ENCODE measurements at places on chromosomes 6 and 20.

DNA sequence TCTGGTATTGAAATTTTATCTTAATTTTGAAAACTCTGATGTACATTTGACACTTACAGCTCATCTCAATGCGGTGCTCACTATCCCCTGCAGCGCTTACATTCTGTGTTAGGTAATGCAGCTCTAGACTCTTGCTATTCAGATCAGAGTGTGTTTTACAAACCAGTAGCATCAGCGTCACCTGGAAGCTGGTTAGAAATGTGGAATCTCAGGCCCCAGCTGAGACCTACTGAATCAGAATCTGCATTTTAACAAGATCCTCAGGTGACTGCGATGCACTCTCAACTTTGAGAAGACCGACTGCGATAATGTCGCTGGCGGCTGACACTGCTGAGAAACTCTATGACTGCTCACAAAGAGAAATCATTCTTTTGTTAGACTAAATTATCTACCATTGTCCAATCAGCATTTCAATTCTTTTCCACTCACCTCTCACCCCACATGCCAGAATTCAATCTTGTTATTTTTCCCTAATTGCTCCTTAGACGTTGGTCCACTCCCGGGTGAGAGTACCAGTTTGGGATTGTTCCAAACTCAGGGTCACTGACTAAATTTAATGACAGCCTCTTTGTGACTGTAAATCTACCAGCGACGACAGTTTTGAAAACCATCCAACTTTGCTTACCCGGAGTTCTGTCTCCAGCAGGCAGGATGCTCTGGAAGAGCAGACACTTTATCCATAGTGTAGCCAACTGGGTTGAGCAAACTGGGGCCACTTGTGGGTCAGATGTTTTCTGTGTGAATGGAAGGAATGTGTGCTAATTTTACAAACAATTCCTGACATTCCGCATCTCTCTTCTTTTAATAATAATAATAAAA lies 140.1 kb upstream of the BTBD3 start:
- peak; percentile 75 for DNase-seq

DNA sequence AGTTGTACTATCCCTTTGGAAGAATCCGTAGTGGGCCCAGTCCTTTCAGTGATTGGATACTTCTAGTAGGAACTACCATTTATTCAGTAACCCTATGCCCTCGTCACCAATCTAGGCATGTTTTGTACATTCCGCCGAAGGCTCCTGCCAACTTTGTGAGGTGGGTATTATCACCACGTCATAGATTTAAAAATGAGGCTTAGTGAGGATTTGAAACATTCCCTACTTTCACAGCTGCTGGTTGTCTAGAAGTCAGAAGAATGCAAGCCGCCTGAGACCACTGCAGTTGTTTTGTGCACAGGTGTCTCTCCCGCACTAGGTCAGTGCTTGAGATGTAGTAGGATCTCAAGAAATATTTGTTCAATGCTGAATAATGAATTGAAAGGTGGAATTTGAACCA lies 32.6 kb downstream of the ENPP1 start:
- DNase-seq: no peak

DNA sequence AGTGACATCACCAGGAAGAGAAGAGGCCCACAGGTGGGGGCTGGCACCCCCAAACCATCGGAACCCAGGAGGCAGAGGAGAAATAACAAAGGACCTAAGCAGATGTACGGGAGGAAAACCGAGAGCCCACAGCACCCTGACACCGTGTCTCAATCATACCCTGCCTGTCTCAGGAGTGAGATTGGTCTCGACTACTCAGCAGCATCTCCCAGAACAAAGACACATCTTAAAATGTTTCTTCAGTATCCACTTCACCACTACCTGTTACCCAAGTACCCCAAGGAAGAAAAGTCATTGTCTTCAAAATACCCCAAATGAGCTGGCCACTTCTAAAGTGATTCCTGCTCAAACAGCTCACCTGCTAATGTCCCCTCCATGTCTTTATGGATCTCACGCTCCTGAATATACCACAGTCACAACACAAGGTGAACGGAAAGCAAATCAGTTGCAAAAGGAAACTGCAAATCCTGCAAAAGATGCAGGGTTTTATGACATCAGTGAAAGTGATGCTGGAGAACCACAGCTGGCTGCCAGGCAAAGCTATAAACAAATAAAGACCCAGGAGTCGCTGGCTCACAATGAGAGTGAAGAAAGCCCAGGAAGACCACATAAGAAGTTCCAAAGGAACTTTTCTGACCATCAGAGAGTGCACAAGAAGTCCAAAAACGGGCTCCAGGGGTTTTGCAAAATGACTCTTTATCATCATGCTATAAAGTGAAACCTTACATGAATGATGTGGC lies 44.1 kb downstream of the PREX1 start:
- DNase-seq: no peak

DNA sequence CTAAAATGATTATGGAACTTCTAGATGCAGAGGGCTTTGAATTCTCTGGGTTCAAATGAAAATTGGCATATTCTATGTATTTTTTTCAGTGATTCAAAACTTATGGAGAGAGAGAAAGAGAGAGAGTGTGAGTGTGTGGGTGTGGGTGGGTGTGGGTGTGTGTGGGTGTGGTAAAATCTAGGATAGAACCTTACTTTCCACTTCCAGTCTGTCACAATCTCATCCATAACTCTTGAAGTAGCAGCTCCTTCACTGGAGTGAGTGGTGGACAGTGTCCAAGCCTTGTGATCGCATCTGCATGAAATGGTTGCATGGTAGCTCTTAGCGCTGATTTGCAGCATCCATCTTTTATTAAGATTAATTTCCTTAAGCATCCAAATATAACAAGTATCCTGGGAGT lies 37.7 kb downstream of the ADGB start:
- no peak for DNase-seq

DNA sequence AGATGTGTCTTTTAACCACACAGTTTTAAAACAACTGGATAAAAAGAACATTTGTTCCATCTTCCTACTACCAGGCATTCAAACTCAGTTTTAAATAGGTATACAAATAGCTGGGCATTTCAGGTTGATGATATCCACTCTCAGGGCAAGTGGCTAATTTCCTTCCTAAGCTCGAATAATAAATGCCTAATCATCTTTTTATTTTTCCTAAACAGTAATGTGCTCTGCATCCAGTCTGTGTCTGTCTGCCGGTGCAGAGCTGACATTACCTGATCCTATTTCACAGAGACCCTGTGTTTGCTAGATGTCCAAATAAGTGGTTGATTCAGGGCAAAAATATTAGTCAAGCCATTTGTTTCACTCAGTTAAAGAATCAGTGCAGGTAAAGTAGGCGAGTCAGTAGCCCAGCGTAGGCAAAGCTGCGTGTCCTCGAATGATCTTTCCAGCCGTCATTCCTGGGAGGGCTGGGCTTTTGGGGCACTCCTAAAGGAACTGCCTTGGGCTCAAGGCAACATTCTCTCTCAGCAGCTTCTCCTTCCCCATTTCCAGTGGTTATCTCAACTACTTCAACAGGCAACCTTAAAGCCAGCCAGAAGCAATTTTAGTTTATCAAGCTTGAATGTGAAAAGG lies 74.2 kb upstream of the BMP2 start:
- DNase-seq: no peak

- no peak for DNase-seq
Observed at GRCh38 chr6:112710710-112711109, 363.6 kb downstream of the RFPL4B start.

- DNase-seq: no peak
Observed at GRCh38 chr20:43372051-43372450, 85.6 kb upstream of the SRSF6 start.

- DNase-seq: no peak
Observed at GRCh38 chr20:17610566-17611289, 40.9 kb downstream of the DSTN start.

GRCh38 chr6:55528624-55529023 lies 50.4 kb downstream of the HMGCLL1 start:
- no peak for DNase-seq

All from DMS79 (cell line).